Aorta (tissue), 5 donors: ENCODE measurements at places on chromosomes 7 and 10. TPM values are rescaled to one million over a fixed set of nuclear protein-coding genes. Genes with fewer than 3 reads are reported as not detected.

DNA sequence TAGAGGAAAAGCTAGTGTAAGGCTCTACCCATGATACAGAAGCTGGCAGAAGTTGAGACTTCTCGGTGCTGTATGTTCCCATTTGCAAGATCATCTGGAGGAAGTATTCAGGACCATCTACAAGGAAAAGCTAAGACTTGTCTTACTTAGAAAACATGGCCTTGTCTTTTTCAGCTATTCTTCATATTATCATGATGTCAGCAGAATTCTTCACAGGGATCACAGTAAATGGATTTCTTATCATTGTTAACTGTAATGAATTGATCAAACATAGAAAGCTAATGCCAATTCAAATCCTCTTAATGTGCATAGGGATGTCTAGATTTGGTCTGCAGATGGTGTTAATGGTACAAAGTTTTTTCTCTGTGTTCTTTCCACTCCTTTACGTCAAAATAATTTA lies 79.6 kb upstream of the SCIN start:
- H3K27ac ChIP-seq: no peak overlapping the region
- H3K36me3 ChIP-seq: no peaks in the 10 kb centered on the region
- DNase-seq: no peak
- H3K27me3 ChIP-seq: no peaks in the 10 kb centered on the region
- no peaks in the 10 kb centered on the region for H3K4me1 ChIP-seq

The TFR2 gene
- 2.1 TPM for total RNA-seq

The ACBD7 gene
- total RNA-seq: not detected

- no peak for DNase-seq
- H3K27me3 ChIP-seq: no peaks in the 10 kb centered on the region
- H3K4me1 ChIP-seq: no peaks in the 10 kb centered on the region
- no peaks in the 10 kb centered on the region for H3K36me3 ChIP-seq
- no peak overlapping the region for H3K4me3 ChIP-seq
These were observed 185.5 kb downstream of the SEMA3A start for GRCh38 chr7:84009051-84009450.

- no peak overlapping the region for H3K27ac ChIP-seq
- H3K36me3 ChIP-seq: peaks cover 14% of the 10 kb centered on the region
- DNase-seq: no peak
- no peak overlapping the region for H3K4me3 ChIP-seq
These were observed 70.5 kb downstream of the SHH start for GRCh38 chr7:155741805-155742204.

The POLR2J3 gene
- total RNA-seq: 27.5 TPM

The ADAM22 gene
- total RNA-seq: 8.4 TPM

GRCh38 chr7:28360739-28361138 lies 51.6 kb upstream of the CREB5 start:
- DNase-seq: no peak
- H3K4me1 ChIP-seq: no peaks in the 10 kb centered on the region
- no peaks in the 10 kb centered on the region for H3K27me3 ChIP-seq
- H3K4me3 ChIP-seq: no peak overlapping the region

DNA sequence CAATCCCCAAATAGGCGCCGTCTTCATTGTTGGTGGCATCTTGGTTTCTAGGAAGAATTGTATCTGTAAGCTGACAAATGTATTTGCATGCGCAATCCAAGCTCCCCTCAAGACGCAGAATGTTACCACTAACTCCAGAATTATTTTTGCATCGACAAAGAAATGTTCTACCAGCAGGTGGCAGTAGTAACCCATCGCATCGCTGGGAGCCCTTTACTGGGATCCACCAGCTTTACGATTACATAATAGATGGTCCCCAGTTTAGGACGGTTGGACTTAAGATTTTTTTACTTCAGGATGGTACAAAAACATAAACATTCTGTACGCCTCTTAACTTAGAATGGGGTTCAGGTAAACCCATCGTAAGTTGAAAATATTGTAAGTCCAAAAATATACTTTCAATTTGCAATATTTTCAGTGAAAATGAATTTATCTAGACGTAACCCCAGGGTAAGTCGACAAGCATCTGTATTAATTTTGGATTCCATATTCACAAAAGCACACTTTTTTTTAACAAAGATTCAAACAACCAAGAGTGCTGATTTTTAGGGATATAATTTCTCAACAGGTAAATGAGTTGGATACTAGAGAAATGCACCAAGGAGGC lies 114.0 kb upstream of the COBL start:
- no peak for DNase-seq
- H3K4me1 ChIP-seq: no peaks in the 10 kb centered on the region
- no peak overlapping the region for H3K4me3 ChIP-seq
